ENCODE measurements at places on chromosomes 3 and 15.

GRCh38 chr3:181689546-181689945 lies 22.2 kb upstream of the SOX2 start:
- no peak for DNase-seq

DNA sequence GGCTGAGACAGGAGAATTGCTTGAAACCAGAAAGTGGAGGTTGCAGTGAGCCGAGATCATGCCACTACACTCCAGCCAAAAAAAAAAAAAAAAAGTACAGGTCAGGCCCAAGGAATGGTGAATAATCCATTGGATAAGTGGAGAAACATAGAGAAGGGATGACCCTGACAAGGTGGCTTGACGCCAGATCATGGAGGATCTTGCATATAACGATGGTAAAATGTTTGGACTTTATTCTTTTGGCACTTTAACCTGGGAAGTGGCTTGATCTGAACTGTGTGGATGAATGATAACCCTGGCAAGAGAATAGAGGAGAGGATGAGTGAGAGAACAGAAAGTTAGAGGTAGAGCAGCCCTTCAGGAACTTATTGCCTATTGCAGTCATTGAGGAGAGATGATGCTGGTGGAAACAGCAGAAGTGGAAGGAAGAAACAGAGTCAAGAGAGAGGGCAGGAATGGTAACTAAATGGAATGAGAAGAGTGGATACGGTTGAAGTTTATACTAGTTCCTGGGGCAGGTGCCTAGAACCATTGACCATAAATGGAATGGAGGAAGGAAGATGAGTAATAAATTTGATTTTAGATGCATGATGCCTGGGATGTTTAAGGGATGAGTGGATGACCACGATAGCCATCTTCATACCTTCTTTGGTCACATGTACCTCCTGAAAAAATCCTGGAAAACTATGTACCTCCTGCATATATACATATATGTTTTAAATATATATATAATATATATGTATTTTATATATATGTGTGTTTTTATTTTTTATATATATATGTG lies 57.8 kb downstream of the BLM start:
- no peak for DNase-seq

GRCh38 chr3:126337980-126338651 lies 19.1 kb downstream of the KLF15 start:
- DNase-seq = no peak

- DNase-seq = no peak
Observed at GRCh38 chr3:13141991-13142412, 68.8 kb upstream of the IQSEC1 start.

DNA sequence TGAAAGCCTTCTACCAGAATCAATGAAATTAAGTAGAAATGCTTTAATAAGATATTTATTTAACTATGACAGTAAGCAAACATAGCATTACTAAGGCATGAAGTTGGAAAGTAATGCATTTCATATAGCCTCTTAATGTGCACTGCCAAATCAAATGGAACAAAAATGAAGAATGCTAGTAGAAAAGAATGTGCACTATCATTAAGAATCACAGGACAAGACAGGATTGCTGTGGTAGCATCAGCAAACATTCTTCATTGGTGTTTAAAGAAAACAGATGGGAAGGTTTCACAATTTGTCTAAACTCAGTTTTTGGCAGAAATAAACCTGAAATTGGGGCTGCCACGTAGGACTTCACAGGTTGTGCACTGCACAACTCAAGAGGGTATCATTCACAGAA lies 168.9 kb downstream of the CNTN3 start:
- DNase-seq = no peak

GRCh38 chr3:159923956-159924355 lies 64.7 kb upstream of the IL12A start:
- no peak for DNase-seq

DNA sequence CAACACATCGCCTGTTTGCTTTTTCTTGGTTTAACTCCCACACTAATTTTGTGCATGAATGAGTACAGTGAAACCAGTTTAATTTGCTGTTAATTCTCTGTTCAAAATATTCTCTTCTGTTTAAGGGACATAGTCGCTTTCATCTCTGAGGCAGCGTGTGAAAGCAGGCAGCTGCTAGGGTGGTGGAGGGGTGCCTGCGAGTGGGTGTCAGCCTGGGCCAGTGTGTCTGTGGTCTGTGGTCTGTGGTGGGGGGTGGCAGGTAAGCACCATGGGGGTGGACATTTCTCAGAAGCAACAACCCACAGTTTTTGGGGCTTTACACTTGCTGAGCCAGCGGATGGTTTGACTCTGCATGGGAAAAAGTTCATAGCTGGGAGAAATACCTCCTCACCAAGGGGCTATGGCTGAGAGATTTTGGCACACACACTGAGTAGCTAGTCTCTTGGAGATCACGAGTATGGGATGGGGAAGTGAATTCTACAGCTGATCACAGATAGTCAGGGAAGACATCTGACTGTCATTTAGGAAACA lies 109.2 kb downstream of the EPHB1 start:
- no peak for DNase-seq

DNA sequence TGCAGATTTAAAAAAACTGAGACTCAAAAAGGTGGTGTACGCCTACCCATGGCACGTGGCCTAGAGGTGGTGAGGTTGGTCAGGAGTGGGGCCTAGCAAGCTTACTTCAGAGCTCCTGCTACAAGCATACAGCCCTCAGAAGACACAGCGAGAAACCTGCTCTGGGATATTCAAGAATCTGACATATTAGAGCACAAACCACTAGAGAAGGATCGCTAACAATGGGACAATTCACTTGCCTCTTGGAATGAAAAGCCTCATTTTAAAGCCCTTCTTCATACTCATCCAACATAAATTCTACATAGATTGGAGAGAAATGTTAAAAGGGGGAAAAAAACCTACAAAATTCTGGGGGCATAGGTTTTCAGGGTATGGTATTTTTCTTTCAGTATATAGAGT lies 118.0 kb upstream of the ARHGEF3 start:
- no peak for DNase-seq

GRCh38 chr3:116848248-116848829 lies 138.8 kb downstream of the TUSC7 start:
- no peak for DNase-seq

DNA sequence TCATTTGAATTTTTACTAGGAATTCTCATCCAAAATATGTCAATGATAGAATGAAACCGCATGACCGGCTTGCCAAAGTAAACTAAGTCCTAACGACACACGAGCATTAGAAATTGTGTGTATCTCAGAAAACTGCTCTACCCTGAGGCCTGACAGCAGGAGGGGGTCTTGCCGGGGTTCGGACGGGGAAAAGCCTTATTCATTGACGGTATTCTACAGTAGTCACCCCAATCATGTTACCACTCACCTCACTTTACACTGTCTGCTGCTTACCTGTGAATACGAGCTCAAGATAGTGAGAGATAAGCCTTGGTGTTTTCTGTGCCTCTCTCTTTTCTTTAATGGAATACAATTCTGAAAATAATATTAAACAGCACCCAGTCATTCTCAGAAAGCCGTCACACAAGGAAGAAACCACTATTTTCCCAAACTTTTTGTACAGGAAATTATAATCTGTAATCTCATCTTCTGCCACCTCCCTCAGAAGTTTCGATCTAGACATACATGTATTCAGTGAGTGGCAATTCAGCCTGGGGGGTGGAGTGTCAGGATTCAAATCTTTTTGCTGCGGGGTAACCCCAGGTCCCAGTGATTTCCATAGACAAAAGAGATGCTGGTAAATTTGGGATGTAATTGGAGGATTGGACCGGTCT lies 492 bp upstream of the FAM43A start:
- no peak for DNase-seq

GRCh38 chr15:89243046-89243690 lies 611 bp upstream of the FANCI start:
- peak; percentile 67 for DNase-seq

DNA sequence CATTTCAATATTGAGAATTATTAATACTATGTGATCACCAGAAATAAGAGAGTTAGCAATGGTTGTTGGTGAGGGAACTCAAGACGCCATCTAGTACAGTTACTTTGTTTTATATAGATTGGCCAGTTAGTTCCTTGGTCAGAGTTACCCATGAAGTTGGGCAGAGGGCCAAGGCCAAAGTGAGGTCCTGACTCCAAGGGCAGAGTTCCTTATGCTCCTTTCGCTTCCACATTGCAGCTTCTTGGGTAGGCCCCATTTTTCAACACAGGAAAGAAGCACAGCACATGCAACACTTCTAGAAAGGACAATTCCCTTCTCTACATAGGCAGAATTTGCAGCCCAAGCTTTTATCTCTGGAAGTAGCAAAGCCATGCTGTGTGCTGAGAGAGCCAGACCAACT lies 178.6 kb downstream of the KCNAB1 start:
- no peak for DNase-seq

DNA sequence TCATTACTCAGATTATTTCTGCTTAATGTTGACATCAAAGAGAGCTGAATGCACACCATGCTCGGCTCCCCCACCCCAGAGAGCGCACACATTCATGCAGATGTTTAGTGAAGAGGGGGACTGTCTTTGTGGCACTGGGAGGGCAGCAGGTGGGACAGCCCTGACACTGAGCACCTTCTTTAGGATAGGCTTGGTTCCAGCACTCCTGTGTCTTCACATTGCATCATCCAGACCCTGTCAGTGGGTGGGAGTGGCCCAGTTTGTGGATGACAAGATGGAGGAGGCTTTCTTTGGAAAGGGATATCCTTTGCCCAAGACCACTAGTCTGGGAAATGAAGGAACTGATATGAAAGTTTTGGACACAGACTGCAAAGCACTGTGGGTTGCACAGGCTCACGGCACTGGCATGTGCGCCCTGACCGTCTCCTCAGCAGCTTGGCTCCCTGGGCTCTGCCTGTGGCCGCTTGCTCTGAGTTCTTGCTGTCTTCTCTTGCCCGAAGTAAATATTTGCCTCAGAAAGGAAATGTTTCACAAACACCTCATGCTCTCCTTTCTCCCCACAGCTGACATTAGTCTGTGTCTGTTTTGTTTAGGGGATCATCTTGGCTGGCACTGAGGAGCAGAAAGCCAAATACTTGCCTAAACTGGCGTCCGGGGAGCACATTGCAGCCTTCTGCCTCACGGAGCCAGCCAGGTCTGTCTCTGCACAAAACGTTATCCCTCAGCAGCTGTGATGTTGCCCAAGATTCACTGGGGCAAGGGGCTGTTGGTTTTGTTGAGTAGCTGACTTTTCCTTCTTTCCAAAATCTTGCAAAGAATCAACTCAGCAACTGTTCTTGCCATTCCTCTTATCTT lies 16.6 kb downstream of the ACAD9 start:
- no peak for DNase-seq

GRCh38 chr3:182490596-182491491 lies 302.5 kb upstream of the ATP11B start:
- no peak for DNase-seq

- no peak for DNase-seq
Observed at GRCh38 chr3:112721231-112721630, 80.3 kb upstream of the CCDC80 start.

DNA sequence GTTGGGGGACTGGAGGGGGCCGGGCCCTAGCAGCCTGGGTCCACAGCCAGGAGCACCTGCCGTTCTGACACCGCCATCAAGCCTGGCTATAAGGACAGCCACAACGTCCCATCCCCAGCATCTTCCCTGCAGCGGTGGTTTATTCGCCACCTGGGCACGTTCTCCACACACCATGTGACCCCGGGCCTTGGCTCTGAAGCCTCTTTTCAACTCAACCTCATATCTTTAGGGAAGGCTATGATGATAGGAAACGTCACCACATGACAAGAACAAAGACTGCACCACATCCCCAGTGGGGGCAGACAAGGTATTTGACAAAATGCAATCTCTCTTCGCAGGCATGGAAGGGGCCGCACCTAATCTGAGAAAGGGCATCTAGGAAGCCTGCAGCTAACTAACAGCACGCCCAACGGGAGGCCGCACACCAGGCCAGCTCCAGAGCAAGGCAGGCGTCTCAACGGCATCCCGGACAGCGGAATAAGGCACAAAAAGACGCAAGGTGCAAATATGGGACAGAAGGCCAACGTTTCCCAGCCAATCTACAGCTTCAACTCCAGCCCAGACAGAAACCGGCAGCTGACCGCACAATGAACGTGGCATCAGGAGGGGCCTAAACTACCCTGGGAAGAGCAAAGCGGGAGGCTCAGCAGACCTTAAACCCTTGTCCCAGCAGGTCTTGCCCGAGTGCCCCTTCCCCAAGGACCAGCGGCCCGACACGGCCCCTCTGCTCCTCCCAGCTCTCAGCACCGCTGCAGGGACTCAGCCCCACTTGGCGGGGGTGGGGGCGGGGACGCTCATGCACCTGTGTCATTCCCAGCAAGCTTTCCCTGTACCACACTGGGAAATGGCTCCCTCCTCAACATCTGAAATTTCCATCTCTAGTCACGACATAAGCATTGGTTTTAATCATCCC lies 41.9 kb downstream of the NIPA2 start:
- no peak for DNase-seq

- DNase-seq = no peak
Observed at GRCh38 chr3:14299767-14300166, 102.6 kb upstream of the SLC6A6 start.

DNA sequence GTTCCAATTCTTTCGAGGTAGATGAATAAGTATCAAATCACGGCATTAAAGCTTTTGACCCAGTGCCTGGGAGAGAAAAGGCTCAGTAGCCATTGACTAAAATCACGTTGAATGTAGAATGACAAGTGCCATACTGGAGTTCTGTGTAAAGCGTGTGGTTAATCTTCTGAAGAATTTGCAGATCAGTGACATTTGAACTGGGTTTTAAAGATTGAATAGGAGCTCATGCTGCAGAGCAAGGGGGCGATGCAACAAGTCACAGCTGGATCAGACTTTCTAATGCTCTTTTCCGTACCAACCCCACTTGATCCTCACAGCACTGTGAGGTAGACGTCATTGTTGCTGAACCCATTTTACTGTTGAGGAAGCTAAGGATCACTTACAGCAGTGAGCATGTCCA lies 49.5 kb upstream of the TPM1 start:
- no peak for DNase-seq

- DNase-seq = no peak
Observed at GRCh38 chr3:194661946-194662345, 10.0 kb downstream of the LSG1 start.

DNA sequence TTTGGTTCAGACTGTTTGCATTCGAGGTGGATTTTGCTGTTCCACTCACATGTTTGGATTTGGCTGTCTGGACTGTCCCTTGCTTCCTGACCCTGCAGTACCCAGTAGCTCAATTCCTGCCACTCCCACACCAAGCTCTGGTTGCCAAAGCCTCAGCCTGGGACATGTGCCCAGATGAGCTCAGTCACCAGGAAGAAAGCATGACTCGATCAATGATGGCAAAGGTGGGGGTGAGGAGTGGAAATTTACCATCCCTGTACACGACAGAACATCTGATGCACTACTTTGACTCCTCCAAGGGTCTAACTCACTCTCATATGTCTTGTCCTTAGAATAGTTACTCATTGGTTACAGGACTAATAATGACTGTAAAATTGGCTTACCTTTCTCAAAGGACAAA lies 45.2 kb downstream of the ZNF385D start:
- DNase-seq = no peak

GRCh38 chr3:172702256-172702655 lies 8.6 kb downstream of the NCEH1 start:
- DNase-seq = no peak

- no peak for DNase-seq
Observed at GRCh38 chr3:17176757-17177156, 292.0 kb downstream of the PLCL2 start.

- DNase-seq = no peak
Observed at GRCh38 chr15:99345832-99346462, 94.7 kb downstream of the LRRC28 start.
